NCI-H460 (cell line): ENCODE measurements at places on chromosomes 7 and 10.

DNA sequence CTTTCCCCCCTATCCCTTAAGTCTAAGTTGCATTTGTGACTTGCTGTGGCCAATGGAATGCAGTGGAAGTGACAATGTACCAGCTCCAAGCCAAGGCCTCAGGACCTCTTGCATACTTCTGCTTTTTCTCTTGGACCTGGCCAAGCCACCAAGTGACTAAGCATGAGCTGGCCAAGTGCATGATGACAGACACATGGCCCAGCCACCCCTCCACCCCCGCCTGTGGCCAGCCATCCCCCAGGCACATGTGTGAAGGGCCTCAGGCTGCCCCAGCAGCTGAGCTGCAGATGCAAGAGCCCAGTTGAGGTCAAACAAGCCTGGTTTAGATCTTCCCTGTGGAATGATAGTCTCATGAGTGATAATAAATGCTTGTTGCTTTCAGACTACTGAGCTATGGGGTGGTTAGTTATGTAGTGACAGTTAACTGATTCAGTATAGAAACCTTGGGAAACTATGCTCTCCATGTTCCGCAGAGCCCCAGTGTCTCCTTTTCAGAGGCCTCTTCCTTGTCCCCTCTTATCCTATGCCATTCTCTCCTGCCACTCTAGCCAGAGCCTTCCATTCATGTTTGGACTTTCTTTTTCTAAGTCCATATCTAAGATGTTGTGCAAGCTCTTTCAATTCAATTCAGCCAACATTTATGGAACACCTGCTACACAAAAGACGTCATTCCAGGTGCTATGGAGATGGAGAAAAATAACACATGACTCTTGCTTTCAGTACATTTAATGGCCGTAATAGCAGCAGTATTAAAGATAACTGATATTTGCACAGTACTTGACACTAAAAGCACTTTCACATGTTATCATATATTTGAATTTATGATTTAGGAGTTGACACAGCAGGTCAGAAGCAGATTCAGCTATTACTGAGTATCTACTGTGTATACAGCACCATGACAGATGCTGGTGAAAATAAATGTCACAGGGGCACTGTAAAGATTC lies 55.5 kb upstream of the LOXL4 start:
- no peak for DNase-seq

DNA sequence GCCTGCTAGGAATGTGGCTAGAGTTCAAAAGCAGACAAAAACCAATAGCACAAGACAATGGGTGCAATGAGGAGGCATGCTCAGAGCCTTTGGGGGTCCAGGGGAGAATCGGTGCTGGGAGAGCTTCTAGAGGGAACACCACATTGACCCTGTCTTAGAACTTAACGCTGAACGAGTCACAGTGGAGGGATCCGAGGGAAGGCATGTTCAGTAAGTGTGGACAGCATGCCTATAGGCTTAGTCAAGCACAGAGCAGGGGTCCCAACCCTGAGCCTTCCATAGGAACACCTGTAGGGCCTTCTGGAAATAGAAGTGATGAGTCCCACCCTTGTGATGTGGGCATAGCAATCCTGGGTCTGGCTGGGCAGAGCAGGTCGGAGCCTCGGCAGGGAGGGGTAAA lies 148.7 kb downstream of the PKD1L1 start:
- no peak for DNase-seq

- no peak for DNase-seq
Measured at GRCh38 chr7:5270788-5271187, 12.0 kb upstream of the SLC29A4 start.

- DNase-seq = no peak
Measured at GRCh38 chr10:73873142-73873837, 1.1 kb downstream of the CAMK2G start.

DNA sequence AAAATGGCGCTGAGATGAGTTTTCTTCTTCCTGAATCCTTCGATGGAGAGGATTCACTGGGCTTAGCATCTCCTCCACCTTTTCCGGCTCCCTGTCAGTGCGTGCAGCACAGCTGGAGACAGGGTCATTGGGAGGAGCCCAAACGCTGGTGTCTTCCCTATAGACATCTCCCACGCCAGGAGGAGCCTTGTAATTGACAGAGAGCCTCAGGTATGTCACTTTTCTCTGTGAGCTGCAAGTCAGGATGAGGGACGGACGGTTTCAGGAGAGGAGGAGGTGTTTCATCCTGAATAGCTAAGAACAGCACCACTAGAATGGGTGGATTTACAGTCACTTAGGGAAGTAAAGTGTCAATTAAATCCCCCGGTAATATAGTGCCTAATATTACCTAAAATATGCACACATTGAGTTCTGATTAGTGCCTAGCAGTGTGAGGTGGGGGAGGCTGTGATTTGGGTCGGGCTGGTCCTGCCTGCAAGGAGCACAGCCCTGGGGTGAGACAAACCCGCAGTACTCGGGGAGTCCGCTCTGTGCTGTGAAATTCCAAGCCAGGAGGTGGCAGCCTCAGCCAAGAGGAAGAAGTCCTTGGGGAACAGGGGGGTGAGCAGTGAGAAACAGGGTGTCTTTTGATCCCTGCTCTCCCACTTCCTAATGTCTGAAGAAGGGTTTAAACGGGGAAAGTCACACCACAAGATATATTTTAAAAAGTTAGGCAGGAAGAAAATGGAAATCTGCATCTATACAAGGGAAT lies 28.2 kb downstream of the IL15RA start:
- DNase-seq = peak; percentile 47

- no peak for DNase-seq
Measured at GRCh38 chr10:12212454-12212853, 16.5 kb downstream of the CDC123 start.

GRCh38 chr10:72470666-72471065 lies 115.9 kb upstream of the DNAJB12 start:
- no peak for DNase-seq

DNA sequence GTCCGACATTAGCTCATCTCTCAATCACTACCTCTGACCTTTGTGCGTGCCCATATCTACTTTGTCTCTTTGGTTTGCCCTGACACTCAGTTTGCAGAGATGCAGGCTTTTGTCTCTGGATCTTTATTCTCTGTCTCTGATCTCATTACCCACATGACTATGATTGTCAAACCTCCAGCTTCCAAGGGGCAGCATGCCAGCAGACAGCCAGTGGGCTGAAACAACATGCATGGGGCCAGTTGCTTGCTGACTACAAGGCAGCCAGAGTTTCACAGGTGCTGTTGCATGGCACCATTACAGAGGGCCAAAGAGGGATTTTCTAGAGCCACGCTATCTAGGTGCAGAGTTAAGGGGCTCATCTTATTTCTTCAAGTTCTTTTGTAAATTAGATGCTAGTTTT lies 146.2 kb downstream of the SPAG6 start:
- DNase-seq = no peak

DNA sequence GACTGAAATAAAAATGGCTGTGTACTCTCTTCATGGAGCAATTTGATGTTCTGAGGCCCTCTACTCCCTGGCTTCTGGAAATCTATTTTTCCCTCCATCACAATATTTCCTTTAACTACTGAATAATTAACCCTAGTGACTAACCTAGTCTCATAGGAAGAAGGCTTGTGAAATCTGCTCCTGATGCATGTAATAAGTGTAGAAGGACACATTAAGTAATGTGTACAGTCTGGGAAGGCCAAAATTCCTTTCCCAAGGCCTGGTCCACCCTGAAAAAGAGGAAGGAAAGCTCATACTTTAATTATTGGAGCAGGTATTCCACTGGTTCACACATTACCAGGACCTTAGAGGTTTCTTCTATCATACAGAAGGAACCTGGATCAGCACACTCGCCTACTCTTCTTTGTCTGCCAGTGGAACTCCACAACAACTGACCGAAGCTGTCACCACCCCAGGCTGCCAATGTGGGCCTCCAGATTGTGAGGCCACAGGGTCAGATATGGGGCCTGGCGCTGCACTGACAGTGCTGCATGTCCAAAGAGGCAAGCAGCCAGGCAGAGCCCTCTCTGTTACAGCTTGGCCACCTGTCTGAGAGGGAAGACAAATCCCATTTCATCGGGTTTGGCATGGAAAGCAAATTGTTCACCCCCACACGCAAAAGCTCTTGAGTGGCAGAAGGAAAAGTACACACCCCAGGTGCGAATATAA lies 54.4 kb upstream of the FAM133B start:
- no peak for DNase-seq

- no peak for DNase-seq
Measured at GRCh38 chr10:3042589-3042988, 24.8 kb upstream of the PFKP start.
